ENCODE measurements at places on chromosomes 2 and 18.

DNA sequence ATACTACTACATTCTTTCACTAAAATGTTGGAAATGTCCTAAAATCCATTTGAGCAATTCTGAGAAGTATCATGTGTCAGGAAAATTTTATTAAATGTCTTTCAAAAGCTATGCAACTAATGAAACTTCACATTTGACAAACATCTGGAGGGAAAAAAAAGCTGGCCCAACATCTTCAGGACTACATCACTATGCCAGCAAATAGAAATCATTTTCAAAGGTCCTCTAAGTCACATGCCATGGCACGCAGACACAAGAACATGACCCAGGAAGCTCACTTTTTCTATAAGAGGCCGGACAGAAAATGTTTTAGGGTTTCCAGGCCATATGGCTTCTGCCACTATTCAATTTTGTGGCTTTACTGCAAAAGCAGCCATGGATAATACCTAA, 11.6 kb downstream of the KANSL3 start:
- no peak for DNase-seq

DNA sequence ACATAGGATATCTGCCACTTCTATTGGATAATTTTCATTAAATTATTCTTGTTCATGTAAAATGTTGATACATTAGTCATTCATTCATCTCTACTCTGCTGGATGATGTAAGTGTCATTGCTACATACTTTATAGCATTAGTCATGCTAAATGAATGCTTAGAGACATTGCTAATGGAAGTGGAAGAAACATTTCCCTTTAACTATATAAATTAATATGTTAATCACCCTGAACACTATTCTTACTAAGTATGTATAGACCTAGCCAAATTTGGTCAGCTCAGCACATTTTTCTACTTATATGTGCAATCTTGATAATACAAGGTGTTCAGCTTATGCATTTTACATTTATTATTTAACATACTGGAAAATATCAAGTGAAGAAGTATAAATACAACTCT, 160.2 kb downstream of the DPP4 start:
- DNase-seq: no peak

DNA sequence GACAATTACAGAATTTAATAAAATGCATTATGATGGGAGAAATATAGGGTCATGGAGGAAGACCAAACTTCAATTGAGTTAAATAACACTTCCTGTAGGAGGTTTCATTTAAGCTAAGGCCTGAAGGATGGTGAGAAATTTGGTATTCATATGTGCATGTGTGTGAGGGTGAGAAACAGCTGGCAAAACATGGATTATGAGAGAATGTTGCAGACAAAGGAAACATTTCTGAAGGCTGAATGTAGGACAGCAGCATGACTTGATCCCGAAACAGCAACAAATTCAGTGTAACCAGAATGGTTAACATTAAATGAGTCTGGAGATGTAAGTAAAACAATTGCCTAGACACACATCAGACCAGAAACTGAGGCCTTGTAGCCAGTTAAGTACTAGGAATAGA, 630.8 kb downstream of the NR4A2 start:
- no peak for DNase-seq

- DNase-seq: no peak
Observed at GRCh38 chr2:119250718-119251290, 27.2 kb downstream of the STEAP3 start.

DNA sequence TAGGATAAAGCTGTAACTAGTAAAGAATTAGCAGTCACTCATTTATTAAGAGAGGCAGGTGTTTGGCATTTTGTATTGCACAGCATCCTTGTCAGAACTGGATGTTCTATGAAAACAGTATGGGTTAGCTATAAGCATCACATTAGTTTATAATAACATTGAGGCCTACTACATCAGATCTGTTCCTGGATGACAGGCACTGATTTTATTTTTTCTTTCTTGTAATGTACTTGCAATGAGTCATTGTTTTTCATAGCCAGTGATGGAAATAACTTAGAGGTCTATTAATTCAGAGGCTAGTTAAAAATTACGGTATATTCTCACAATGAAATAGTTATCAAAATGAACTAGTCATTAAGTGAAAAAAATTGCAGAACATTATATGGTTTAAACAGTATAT, 13.0 kb upstream of the RMDN2 start:
- DNase-seq: no peak

DNA sequence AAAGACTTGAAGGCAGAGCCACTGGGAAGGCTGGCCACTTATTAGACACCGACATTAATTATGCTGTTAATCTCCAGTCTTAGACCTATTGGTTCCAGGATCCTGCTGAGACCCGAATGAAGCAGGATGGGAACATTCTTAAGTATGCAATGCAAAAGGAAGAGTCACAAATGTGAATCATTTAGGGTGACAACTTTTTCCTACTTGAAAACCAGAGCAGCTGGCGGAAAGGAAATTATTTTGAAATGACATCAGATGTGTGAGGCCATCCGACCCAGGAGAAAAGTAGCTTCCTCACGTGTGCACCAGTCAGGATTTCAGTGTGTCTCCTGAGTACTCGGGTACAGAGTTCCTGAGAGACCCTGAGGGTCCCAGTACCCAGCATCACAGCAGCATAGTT, 222.9 kb upstream of the NCKAP5 start:
- no peak for DNase-seq

GRCh38 chr2:236582968-236583367, 13.3 kb downstream of the ACKR3 start:
- no peak for DNase-seq
